Stimulated activated CD8-positive, alpha-beta memory T cell treated with anti-CD3 and anti-CD28 coated beads, Interleukin-15, amount 100 ng/mL, for 4 hours (primary cell): ENCODE measurements at places on chromosomes 4 and X.

DNA sequence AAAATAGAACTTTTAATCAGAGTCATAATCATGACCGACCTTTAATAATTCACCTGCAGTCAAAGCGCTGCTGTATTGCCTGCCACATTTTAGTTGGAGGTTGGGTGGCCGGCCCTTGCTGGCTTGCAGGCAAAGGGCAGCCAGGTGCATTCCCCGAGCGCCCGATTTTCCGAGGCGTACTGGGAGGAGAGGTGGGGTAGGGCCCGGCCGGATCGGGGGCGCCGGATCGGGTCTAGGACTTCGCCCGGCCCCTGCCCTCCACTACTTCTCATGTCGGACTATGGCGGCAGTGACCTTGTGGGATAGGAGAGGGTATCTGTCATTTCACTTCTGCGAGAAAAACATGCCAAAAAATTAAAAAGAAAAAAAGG, 2.5 kb upstream of the RS1 start:
- no peak for DNase-seq

DNA sequence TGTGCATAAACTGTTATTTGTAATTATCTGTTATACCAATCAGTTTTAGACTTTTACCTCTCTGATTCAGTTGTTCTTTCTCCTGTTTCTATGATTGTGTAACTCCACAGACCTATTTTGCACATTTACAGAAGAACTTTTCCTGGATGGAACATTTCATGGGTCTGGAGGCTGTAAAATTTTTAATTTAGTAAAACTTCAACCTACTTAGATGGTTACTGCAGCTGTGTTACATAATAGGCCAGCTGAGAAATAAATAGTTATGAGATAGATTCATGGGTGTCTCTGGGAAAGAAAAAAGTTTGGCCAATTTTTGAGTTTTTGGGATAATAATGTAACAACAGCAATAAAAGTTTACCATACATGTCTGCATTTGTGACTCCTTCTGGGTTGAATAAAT, 253.5 kb downstream of the ARHGAP24 start:
- no peak for DNase-seq

DNA sequence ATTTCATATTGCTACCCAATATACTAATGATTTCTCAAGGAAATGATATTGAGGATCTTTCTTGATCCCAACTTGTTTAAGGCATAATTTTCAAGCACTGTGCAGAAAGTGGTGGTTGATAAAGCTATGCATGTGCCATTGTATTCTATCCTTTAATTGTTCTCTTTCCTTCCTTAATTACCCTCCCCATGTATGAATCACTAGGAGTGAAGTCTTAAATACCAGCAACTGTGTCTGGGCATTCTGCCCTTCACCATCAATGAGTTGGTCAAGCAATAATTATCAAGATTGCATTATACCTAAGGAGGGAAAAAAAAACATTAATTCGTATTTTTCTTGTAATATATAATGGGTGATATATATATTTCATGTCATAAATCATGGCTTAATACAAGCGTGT, 111.8 kb upstream of the FRMPD4 start:
- DNase-seq = no peak

- no peak for DNase-seq
These were observed 14.4 kb upstream of the FAM9A start for GRCh38 chrX:8815460-8816065.

- no peak for DNase-seq
These were observed 41.4 kb downstream of the ABHD18 start for GRCh38 chr4:128006592-128006991.

GRCh38 chr4:157911662-157912061, 261.2 kb downstream of the GASK1B start:
- no peak for DNase-seq

DNA sequence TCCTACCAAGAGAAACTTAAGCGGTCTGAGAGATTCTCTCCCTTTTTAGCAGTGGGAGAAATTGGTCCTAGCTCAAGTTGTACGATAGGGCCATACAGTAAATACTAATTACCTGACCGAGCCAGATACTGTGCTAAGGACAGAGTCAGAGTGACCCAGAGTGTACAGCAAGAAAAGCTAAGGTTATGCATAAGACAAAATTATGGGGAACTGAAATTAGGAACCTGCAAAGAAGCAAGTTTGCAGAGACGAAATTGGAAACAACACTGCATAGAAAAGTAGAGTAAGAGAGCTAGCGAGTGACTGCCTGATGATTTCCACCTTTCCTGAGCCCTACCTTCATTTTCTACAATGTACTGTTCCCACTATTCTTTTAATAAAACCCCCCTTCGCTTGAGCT, 278.1 kb downstream of the NKX6-1 start:
- no peak for DNase-seq

DNA sequence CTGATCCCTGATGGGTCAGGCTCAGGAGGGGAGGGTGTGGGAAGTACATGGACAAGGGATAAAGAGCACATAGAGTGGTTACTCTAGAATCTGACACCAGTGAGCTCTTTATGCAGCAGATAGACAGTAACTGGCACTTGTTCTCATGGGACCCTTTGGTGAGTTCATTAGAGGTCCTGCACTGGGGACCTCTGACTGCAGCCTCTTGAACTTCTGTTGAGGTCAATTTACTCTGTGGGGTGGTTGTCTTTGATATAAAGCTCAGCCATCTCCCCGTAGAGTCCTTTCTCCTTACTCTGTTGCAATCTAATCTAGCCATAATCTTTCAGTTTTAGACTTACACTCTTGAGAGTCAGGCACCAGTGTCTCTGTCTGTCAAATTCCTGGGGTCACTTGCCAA, 222.4 kb downstream of the GPAT3 start:
- DNase-seq = no peak

- DNase-seq = no peak
These were observed 20.6 kb upstream of the BBS12 start for GRCh38 chr4:122711919-122712318.

- DNase-seq = no peak
These were observed 61.2 kb downstream of the ACOX3 start for GRCh38 chr4:8379281-8379680.

DNA sequence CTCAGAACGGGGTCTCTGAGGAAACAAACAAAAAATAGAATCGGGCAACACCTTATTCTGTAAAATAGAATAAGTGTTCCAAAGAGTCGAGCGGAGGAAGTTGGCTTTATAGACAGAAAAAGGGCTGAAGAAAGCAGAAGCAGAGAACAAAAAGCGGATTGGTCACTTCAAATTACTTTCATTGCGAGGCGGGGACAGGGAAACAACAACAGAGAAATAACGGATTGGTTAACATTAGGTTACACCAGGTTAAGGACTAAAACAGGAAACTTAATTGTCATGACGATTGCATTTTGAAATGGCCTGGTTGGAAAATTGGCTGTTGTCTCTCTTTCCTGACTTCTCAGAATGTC, 433 bp upstream of the COQ2 start:
- DNase-seq = no peak

- DNase-seq = no peak
These were observed 11.0 kb downstream of the TKTL2 start for GRCh38 chr4:163462556-163462955.

DNA sequence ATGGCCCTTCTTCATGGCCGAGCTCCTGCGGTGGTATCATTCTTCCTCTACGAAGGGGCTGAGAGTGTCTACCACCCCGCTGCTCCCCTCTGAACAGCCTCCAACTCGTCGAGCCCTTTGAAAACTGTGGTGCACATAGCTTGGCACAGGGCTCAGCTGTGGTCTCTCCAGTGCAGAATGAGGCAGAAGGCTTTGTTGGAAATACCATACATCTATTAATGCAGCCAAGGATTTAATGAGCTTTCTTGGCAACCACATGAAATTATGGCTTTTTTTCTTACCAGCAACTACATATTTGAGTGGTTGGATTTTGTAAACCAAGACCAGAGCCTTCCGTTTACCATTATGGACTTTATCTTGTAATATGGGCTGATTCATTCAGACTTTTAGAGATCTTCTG, 61.7 kb upstream of the CBR4 start:
- DNase-seq = no peak

GRCh38 chrX:134840370-134840769, 150.4 kb upstream of the SMIM10 start:
- DNase-seq = no peak

GRCh38 chr4:24831637-24832036, 36.3 kb downstream of the SOD3 start:
- DNase-seq = no peak

DNA sequence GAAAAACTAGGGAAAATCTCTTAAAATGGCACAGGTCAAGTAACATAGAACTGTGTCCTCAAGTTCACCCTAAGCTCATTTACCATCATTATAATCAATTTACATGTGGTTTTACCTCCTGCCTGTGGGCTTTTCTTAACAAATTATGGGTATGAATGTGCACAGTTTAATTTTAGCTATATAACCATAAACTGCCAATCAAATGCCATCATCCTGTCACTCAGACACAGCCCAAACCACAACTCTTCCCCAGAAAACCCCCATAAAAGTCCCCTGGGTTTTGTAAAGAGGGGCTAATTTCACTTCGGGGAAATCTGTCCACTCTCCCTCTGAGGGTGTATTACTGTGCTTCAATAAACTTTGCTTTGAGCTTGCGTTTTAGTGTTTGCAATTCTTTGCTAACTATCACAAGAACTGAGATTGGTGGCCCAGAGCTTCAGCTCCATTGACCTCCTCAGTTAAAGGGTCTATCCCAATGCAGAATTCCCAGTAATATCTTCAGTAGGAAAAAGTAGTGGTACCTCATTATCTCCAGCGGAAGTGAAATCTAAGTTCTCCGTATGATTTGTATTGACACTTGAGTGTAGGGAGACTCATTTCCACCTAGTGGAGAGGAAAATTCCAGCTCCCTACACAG, 394.6 kb downstream of the SPOCK3 start:
- DNase-seq = no peak

DNA sequence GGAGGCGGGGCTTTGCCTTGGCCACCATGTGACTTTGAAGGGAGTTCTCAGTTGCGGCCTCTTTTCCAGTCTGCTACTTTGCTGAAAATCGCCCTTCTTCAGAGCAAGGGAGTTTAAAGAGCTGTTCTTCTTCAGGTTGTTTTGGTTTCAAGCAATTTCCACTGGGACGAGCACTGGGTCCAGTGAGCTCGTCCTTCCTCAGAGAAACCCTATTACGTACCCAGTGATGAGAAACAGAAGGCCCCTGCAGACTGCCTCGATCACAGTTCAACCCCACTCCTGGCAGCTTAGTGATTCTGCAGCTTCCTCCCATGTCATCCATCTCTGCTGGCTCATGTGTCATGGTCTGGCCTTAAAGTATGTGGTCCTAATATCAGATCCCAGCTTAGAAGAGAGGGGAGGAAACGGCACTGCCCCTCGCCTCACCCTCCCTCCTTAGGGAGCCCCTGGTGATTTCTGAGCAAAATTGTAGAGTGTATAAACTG, 7.8 kb upstream of the FAM149A start:
- no peak for DNase-seq

GRCh38 chr4:1463927-1464540, 57.8 kb upstream of the NKX1-1 start:
- DNase-seq = no peak

GRCh38 chr4:45004326-45004725, 278.0 kb upstream of the GNPDA2 start:
- DNase-seq = no peak

DNA sequence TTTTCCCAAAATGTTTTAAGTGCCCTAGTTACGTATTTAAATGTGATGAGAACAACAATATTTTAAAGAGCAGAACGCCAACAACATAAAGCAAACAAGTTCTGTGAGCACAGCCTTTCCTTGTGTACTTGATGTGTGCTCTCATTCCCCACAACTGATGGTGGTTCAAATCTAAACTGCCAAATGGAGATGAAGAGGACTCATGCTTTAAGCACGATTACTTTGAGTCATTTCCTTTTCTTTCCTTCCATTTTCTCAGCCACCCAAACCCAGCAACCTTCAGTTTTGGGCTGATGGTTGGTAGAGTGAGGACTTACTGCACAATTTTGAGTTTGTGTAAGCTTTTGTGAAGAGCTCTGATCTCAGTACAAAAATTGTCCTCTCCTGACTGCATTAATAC, 1.7 kb downstream of the NSD2 start:
- no peak for DNase-seq

- DNase-seq = no peak
These were observed 202.2 kb downstream of the NLGN4X start for GRCh38 chrX:6026429-6026828.

DNA sequence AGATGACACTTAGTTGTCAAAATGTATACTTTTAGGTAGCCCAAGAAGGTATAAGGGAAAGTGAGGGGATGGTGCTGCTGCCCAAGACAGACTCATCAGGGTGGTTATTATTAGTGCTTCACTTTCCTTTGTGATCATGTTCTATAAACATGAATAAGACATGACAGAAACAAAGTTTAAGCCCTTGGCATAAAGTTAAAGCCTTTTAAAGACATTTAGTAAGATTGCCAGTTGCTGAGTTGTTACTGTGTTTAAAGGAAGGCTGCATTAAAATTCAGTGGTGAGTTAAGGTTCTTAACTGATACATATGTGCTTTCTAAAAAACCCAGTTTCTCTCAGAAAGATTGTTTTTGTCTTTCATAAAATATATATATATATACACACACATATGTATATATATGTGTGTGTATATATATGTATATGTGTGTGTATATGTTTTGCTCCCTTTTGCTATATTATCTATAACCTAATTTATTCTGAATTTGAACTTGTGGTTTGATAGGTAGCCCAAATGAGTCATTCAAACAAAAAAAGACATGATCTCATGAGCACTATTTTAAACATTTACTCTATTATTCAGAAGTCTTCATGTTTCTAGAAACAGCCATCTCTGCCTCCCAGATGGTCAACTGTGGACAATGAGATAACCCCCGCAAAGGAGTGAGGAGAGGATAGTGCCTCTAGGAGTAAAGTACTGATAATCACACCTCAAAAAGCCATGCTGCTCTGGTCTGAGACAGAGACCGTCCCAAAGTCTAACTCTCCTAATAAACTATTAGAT, 98.1 kb upstream of the OTUD4 start:
- no peak for DNase-seq

DNA sequence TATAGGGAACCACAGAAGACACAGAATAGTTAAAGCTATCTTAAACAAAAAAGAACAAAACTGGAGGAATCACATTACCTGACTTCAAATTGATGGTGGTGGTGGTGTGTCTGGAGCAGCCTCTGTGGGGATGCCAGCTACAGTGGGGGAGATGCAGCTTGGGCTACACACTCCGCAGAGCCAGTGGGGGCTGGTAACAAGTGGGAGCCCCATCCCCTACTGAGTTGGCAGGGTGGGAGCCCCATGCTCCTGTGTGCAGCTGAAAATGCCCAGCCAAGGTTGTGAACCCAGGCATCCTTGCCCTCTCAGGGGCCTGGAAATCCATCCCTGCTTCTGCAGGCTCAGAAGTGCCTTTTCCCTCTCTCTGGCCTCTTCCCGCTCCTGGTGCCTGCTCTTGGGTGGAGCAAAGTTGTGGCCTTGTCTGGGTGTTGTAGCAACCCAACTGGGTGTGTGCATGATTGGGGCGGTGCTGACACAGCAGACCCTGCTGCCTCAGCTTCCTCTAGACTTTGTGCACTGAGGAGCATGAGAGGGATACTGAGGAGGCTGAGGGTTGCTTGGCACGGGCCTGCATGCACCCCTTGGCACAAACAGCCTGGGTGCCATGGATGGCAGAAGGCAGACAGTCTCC, 38.9 kb downstream of the SH3BGRL start:
- DNase-seq = no peak
